Gastroesophageal sphincter (tissue), 4 donors: ENCODE measurements at places on chromosomes 6 and 20. TPM values are rescaled to one million over a fixed set of nuclear protein-coding genes. Genes with fewer than 3 reads are reported as not detected.

DNA sequence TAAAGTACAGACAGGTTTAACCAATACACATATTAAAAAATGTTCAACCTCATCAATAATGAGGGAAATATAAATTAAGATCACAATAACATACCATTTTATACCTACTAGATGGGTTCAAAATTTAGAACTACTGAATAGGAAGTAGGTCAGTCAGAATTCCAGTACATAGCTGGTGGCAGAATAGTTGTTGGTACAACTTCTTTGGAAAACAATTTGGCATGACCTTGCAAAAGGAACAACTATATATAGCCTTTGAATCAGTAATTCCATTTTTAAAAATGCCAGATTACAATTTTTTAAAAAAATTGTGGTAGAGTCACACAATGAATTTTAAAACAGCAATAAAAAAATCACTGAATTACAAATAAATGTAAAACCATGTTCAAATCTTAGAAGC lies 165.6 kb downstream of the CDK19 start:
- ATAC-seq = no peak

The IL17F gene
- not detected for total RNA-seq

The ANGPT4 gene
- total RNA-seq = 0.15 TPM

GRCh38 chr6:33190504-33191107 lies 1.7 kb downstream of the COL11A2 start:
- no peak for ATAC-seq

The SLC26A8 gene
- total RNA-seq = not detected

DNA sequence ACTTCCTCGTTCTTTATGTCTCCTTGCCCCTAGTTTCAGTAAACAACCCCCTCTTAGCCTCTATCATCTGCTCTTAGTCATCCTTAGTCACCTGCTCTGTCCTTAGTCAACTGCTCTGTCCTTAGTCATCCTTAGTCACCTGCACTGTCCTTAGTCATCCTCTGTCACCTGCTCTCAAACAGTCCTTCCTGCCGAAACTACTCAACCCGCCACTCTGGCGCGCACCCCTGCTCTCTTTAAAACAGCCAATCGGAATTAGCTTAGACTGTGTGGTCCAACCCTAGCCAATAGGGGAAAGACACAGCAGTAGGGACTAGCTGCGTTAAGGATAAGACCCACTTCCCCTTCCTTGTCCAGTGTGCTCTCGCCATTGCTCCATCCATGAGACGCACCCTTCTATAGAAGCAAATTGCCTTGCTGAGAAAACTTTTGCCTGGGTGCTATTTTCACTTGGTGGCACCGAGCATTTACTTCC lies 73.9 kb downstream of the BACH2 start:
- ATAC-seq = no peak

The HDGFL1 gene
- not detected for total RNA-seq

DNA sequence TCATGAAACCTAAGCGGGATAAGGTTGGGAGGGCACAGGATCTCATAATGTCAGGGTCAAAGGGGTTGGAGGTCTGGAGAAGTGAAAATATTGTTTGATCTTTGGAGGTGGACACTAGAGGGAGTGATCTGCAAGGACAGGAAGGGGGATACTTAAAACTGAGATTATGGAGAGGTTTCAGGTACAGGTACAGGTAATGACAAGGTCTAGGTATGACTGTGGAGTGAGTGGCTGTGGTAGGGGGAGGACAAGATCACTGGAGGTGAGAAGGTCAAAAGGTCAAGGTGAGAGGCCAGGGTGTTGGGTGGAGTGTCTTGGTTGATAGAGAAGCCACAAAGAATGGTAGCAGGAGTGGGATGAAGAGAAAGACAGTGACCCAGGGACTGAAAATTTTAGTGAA lies 16.8 kb upstream of the NOTCH4 start:
- ATAC-seq = no peak

- no peak for ATAC-seq
Measured at GRCh38 chr20:56769921-56770600, 141.0 kb downstream of the TFAP2C start.

DNA sequence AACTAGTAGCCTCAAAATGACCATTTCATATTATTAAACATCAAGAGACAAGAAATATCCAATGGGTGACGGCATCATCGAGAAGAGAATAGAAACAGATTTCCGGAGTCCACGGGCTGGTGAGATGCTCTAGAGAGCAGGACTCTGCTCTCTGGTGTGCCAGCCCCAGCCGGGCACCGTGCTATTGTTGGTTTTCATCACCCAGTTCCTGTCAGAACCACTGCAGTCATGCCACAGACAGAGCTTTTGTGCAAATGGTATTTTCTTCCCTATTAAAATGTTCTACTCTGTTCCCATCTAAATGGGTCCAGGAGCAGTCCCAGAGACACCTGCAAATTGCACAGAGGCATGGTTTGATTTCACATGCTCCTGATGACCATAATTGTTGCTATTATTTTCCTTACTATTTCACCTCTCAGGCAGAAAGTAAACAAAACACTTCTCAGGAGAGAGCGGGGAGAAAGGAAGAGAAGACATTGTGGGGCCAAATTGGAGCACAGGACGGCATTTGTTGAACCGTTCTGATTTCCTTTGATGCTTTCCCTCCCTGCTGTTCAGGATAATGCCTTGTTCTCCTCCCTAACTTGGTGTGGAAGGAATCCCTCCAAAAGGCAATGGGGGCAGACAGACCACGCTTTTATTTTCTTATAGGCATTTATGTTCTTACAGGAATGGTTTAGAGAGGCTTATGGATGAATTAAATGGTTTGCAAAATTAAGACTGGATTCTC lies 11.4 kb upstream of the RAMACL start:
- ATAC-seq = no peak

- ATAC-seq = no peak
Measured at GRCh38 chr6:148502773-148503135, 160.1 kb downstream of the SASH1 start.

DNA sequence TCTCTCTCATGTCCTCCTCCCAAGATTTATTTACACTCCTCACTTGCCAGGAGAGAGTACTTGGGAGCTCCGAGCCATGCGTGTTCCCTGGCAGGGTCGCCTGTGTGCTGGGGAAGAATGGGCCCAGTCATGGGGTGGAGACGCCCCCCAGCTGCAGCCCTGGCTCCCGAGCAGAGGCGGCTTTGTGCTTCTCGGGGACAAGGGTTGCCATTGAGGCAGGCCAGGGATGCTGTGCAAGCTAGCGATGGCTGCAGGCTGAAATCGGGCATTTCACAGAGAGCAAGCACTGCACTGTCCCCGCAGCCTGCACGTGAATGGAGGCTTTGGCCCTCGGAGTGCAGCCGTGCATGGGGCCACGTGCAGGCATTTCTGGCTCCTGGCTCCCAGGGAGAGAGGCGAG lies 23.8 kb downstream of the PHACTR3 start:
- ATAC-seq = no peak

DNA sequence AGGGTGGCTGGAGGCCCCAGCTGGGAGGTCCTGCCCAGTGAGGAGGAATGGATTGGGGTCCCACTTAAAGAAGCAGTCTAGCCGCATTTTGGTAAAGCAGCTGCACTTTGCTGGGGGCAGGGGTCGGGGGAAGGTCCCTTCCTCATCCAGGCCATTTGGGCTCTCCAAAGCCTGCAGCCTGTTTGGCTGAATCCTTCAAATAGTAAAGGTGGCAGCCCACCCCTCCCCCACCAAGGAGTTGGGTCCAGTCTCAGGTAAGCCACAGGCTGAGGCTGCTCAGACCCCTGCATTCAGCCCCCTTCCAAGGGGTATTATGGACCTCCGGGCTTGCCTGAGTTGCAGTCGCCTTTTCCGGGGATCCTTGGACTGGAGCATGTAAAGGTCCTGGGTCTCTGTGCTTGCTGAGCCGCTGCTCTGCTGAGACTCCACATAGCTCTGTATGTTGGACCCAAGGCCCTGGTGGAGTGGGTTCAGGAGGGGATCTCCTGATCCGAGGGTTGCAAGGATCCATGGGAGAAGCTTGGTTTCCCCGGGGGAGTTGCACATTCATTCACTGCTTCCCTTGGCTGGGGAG lies 417.4 kb downstream of the KHDRBS2 start:
- ATAC-seq = no peak

DNA sequence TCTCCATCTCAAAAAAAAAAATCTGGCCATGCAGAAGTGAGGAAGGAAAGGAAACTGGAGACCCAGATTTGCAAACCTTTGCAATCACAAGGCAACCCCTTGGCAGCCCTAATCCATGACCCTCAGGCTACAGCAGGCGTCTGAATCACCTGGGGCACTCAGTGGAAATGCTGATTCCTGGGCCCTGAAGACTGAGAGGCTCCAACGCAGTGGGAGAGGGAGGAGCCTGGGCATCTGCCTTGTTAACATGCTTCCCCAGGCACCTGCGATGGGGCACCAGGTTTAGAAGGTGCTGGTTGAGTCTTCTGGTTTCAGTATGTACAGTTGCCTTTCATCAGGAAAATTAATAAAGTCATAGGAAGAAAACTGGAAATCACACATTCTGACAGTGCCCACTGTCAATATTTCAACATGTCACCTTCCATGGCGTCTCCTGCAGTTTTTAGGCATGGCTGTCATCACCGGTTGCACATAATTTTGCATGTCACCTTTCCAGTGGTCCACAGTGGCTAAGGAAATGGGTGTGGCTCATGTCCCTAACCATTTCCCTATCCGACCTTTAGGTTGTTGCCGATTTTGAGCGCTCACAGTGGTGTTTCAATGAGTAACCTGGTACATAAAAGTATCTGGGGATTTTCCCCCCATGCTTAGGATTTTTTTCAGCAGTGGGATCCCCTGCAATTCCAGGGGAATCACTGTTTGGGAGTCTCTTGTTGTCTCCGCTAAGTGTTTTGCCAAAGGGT lies 56.9 kb downstream of the PREX1 start:
- no peak for ATAC-seq

GRCh38 chr6:61909486-61909885 lies 376.5 kb downstream of the KHDRBS2 start:
- ATAC-seq = no peak

The TRIM40 gene
- total RNA-seq = not detected

DNA sequence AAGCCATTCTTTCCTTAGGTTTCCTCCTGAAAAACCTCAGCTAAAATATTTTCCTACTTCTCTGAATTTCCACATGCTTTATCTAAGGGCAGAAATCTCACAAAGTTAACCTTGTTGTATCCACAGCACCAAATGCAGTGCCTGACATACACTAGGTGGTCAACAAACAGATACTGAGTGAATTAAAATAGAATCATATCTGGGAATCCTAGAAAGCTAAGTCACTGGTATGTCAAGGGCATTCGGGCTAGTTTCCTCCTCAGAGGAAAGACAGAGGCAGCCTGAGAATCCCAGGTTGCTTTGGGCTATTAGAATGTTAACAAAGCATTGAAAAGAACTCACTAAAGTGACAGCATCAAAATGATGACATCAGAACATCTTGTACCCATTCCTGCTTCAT lies 132.7 kb upstream of the F13A1 start:
- ATAC-seq = no peak

The USP49 gene
- total RNA-seq = 2.2 TPM

The KCNK15 gene
- total RNA-seq = 1.9 TPM

The SIGLEC1 gene
- 12.6 TPM for total RNA-seq
